Activated naive CD4-positive, alpha-beta T cell treated with anti-CD3 and anti-CD28 coated beads for 36 hours (primary cell): ENCODE measurements at places on chromosomes 3 and 15. TPM values are rescaled to one million over a fixed set of nuclear protein-coding genes. Genes with fewer than 3 reads are reported as not detected.

DNA sequence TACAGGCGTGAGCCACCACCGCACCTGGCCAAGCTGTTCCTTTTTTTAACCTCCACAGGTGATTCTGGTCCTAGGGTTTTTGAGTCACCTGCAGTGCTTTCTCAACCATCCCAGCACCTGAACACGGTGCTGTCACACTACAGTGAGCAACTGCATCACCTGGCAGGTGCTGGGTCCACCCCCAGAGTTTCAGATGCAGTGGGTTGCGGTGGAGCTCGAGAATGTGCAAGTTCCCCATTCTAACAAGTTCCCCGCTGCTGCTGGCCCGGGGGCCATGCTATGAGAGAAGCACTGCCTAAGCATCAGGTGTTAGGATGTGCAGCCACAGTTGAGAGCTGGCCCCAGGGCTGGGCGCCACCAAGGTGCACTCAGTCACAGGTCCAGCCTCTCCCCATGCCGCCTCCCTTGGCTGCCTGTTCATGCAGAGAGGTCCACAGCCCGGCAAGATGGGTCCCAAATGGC is 18.0 kb downstream of the ISG20 start:
- peak; percentile 46 for DNase-seq

RPP25 gene
- 3.5 TPM for total RNA-seq

GRCh38 chr3:101848754-101849713 is at the start of gene NFKBIZ:
Gene NFKBIZ (plus strand): TSS chr3:101849514. CDS start chr3:101849629, 115 bp downstream.
- DNase-seq, result peak; percentile 97

ACKR4 gene
- not detected for total RNA-seq

SLC28A2 gene
- not detected for total RNA-seq

GRCh38 chr3:186142393-186142932 is 33.6 kb upstream of the ETV5 start:
- no peak for DNase-seq

GRCh38 chr3:197498499-197499241 is 57.1 kb downstream of the BDH1 start:
- DNase-seq, result no peak

DNA sequence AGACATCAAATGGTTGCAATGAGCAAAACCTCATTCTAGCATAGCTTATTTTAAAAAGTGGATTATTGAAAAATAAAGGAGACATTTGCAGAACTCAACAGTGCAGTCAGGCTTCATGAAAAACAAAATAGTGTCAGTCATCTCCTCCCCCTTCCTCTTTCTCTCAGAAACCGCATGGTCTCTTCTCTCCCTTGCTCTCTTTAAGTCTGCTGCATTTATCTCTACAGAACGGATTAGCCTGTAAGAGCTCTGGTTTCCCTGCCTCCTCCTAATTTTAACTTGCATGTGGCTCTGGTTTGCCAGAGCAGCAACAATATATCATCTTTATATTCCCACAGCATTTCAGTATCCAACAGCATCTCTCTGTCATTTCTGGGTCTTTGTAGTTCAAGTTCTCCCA is 609.0 kb downstream of the MECOM start:
- DNase-seq, result no peak

DNA sequence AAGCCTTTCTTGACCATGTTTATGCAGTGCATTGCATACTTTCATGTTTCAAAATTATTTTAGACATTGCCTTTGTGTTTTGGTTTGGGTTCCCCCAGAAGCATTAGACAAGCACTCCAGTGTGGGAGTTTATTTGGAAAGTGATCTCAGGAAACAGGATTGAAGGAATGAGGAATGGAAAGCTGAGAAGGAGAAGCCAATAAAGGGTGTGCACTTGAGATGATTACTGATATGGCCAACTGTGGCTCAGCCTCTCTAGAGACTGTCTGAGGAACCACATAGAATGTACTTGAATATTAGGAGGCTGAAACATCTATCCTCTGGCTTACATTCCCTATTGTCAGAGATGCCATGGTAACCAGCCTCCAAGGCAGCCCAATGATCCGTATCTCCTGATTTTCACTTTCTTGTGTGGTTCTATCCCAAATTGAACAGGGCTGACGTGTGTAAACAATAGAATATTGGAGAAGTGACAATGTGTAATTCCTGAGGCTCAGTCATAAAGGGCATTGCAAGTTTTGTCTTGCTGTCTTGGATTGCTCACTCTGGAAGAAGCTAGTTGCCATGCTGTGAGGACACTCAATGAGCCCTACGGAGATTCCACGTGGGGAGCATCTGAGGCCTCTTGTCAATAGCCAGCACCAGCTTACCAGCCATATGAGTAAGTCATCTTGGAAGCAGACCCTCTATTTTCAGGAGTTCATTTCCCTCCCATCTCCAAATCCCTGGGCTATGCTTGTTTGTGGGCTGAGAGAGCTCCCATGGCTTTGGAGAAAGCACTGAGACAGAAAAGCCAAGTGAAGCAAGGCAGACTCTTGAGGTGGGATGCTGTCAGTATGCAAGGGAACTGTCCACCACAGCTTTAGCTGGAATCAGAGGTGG is 84.7 kb downstream of the SCN11A start:
- DNase-seq, result no peak

GRCh38 chr3:81886081-81886480 is 124.6 kb upstream of the GBE1 start:
- no peak for DNase-seq

GRCh38 chr3:51343918-51344687 is 41.0 kb upstream of the MANF start:
- DNase-seq, result no peak

ACTRT3 gene
- total RNA-seq, result not detected

- DNase-seq, result no peak
Observed at GRCh38 chr3:204102-204501, 7.5 kb downstream of the CHL1 start.

- DNase-seq, result peak; percentile 71
Observed at GRCh38 chr3:119352034-119352609, 57.9 kb downstream of the ARHGAP31 start.

IL17RB gene
- 0.15 TPM for total RNA-seq

MAP1A gene
- total RNA-seq, result 1.4 TPM

- DNase-seq, result no peak
Observed at GRCh38 chr3:172043766-172044165, 4.4 kb downstream of the FNDC3B start.

- peak; percentile 43 for DNase-seq
Observed at GRCh38 chr3:136787349-136787748, 31.6 kb upstream of the SLC35G2 start.

FGF7 gene
- not detected for total RNA-seq

P2RY1 gene
- 0.67 TPM for total RNA-seq

DNA sequence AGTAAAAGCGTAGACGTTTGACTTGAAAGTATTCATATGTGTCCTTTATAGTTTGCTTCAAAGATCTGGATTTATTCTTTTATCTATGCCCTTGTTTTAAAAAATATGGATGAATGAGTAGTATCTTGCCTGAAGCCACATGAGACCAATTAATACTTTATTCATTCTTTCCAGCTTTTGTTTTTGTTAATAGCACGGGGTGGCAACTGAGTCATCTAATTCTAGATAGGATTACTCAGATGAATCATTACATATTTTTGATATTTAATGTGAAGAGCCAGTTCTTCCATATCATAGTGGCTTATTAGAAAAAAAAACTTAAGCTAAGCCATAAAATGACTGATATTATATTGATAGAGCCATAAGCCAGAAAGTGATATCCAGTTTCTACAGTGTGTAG is 121.9 kb downstream of the BBX start:
- no peak for DNase-seq

GRCh38 chr3:48565591-48566400 is 2.2 kb upstream of the UCN2 start:
- no peak for DNase-seq

GRCh38 chr3:116444819-116445310 is 422 bp downstream of the LSAMP start:
- DNase-seq, result no peak

DNA sequence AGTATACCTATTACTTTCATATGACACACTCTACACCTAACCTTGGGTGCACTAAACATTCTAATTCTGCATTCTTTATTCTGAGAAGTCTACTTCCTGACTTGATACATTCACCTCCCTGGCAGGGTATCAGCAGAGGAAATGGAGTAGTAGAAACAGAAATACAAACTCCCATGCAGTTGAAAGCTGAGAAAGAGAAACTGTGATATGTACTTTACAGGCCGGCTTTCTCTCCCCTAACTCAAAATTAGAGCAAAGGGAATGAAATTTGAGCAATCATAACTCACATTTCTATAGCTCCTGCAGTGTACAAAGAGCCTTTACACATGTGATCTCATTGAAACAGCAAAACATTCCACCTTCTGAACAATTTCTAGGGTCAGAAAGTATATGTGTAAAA is 135.5 kb upstream of the COL8A1 start:
- no peak for DNase-seq

- peak; percentile 30 for DNase-seq
Observed at GRCh38 chr3:109050591-109051167, 67.3 kb downstream of the MORC1 start.

DNA sequence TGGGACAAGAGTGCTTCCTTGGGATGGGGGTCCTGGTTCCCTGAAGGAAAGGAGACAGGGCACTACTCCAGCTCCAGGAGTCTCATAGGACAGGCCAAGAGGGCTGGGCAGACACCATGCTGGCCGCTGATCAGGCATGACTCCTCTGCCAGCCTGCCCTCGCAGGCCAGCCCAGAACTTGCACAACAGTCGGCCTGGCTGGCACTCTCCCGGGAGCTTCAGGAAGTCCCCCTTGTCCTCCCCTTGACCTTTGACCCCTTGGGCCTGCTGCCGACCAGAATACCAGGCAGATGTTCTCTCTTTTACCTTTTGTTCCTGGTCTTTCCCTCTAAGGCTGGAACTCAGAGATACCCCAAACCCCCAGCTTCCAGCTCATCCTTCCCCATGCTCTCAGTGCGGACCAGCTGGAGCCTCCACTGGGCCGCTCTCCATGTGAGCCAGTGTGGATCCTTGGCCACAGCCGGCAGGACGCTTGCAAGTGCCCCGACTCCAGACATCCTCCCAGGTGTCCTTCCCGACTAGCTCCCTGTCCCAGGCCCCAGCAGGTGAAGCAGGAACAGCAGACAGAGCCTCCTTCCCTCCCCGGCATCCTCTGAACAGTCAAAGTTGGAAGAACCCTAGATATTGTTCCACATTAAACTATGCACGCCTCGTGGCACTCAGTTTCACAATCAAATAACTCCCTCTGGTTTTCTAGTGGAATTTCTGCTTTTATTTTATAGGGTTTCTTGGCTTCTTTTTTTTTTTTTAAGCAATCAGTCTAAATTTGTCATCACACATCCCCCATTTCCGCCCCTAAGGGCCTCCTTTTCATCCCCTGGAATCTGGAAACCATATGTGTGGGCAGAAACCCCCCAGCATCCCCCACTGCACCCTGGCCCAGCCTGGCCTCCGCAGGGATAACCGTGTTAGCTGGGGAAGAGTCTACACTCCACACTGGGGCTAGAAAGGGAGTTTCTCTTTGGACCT is 15.7 kb downstream of the VPS18 start:
- DNase-seq, result no peak
